ENCODE measurements at places on chromosomes 5 and 9.

GRCh38 chr9:127223810-127224177, 40.8 kb upstream of the GARNL3 start:
- no peak for DNase-seq

- DNase-seq, result peak; percentile 32
These were observed 44.8 kb downstream of the PLCXD3 start for GRCh38 chr5:41465493-41466171.

- peak; percentile 75 for DNase-seq
These were observed 5.2 kb downstream of the CEMIP2 start for GRCh38 chr9:71762900-71763653.

DNA sequence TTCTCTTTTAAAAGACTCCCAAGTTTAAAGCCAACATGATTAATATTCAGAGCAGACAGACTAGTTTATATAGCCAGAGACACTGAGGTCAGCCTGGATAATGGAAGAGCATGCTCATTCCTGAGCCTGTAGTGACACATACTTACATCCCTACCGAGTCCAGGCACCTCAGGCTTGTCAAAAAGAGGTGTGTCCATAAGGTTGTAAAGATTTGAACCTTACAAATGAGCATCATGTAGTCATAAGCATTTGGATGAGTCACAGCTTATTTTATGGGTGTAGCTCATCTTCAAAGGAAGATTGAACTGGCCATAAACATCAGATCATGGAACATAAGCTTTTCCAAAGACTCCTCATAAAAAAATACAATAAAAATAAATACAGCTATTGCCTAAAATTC, 333.5 kb downstream of the EFNA5 start:
- peak; percentile 38 for DNase-seq

DNA sequence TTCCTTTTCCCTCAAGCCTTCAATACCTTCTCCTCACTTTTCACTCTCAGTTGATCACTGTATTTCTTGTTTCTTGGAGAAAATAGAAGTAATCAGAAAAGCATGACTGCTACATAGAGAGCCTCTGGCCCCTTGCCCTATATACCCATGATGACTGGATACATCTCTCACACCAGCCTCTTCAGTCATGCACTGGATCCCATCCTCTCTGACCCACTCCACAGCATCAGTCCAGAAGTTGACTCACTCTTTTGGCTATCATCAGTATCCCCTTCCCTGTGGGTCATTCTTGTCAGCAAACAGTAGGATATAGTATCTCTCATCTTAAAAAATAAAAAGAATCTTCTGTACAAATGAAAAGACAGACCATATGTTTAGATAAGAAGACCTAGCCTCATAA, 32.9 kb downstream of the PTCD2 start:
- DNase-seq, result peak; percentile 56

- DNase-seq, result peak; percentile 38
These were observed 66.5 kb downstream of the COL27A1 start for GRCh38 chr9:114221706-114222465.

- DNase-seq, result peak; percentile 39
These were observed 26.9 kb upstream of the EEIG1 start for GRCh38 chr9:128007566-128008138.

- no peak for DNase-seq
These were observed 4.6 kb upstream of the TRAF2 start for GRCh38 chr9:136881691-136882108.

DNA sequence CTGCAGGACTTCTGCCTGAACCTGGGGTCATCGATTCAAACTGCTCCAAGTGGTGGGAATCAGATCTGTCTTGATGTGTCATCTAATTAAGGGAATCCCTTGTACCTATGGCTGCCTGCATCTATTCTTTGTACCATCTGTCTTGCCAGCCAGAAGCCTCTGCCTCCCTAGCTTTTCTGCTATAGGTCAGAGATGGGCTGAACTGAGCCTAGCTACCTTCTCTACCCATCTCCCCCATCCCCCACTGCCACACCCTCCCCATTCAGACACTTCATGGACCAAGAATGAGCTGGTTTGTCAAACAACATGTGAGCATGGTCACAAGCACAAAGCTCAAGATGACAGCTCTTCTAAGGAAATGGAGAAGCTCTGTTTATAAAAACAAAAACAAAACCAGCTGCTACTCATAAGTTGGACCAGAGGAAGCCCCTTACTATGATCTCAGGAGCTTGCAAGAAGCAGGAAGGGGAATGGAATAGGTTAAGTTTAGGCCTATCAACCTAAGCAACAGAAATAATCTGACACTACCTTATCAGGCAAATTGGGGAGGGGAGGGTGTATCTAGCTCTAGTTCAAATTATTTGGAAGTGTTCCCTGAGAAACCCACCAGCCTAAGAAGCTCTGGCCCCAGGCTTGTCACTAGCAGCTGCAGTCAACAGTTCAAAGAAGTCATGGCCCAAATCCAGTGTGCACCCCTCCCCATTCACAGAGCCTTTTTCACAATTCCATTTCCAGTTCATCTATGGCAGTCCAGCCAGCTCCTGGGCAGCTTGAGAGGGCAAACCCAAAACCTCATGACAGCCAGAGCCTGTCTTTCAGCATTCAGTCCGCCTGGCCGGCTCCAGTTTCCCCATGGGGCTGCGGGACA, 29.9 kb downstream of the SKP1 start:
- DNase-seq, result peak; percentile 15

GRCh38 chr5:116411101-116411571, 163.5 kb downstream of the SEMA6A start:
- DNase-seq, result no peak

GRCh38 chr5:93349613-93350012, 231.4 kb downstream of the NR2F1-AS1 start:
- DNase-seq, result peak; percentile 93

DNA sequence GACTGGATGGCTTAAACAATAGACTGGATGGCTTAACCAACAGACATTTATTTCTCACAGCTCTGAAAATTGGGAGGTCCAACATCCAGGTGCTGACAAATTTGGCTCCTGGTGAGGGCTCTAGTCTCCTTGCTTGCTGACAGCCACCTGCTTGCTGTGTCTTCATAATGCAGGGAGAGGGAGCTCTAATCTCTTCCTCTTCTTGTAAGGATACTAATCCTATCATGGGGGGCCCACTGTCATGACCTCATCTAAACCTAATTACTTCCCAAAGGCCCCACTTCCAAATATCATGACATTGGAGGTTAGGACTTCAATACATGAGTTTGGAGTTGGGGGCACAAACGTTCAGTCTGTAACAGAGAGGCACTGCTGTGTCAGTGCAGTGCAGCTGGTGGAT, 26.4 kb downstream of the FOXD1 start:
- no peak for DNase-seq

DNA sequence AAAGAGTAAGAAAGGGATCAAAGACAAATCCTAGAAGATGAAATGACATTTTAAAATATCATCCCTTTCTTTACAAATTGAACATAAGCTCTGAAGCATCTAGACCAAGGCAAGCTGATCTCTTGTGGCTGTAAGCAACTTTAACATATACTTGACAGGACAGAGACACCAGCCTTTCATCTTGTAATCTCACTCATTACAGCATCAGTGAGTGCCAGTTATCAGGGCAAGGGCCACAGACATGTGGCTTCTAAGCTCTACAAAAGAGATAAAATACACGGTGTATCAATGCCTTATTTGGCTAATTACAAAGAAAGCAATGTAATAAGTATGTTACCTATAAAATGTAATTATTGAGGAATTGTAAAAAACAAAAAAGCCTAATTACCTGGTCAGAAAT, 95.0 kb downstream of the DROSHA start:
- DNase-seq, result no peak

DNA sequence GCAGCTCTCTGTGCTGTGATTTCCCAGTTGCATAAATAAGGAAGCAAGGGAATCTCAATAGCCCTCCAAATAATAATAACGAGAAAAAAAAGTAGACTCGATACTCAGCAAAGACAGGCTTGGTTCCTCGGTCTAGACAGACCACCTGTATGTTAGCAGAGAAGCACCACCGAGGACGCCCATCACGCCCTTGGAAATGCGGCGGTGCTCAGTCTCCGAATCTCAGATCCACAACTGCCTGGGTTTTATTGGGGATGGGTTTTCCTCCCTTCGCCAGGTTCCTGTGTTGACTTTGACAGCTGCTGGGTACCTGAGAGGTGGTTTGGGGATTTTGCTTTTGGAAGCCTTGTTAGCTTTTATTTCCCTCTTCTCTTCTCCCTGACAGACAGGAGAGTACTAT, 7.2 kb downstream of the DAB2IP start:
- DNase-seq, result no peak

- DNase-seq, result no peak
These were observed 237.3 kb downstream of the PBX3 start for GRCh38 chr9:125984461-125984860.

DNA sequence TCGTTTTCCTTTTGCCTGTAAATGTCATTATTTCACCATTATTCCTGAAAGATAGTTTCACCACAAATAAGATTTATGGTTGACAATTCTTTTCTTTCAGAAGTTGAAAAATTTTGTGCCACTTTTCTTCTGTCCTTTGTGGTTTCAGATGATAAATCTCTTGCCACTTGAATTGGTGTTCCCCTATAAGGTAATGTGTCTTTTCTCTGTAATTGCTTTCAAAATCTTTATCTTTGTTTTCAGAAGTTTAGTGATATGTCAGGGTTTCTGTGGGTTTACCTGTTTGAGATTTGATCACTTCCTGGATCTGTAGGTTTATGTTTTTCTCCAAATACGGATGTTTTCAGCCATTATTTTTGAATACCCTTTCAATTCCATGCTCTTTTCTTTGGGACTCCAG, 14.6 kb downstream of the RASA1 start:
- no peak for DNase-seq

GRCh38 chr5:45677524-45677923, 18.7 kb downstream of the HCN1 start:
- no peak for DNase-seq

- no peak for DNase-seq
These were observed 231.6 kb downstream of the ELAVL2 start for GRCh38 chr9:23594421-23594820.

DNA sequence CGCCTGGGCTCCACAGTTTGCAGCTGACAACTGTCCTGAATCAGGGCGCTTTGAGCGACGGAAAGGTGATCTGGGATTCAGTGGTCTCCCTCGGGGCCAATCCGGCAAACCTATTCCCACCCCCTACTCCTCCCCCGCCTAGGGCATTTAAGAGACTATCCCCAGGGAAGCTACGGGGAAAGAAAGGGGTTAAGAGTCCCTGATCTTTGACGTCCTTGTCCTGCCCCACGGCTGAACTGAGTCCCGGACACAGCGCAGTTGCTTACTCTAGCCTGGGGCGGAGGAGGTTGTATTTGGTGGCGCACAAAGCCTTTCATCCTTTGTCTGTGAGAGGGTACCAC, 3.4 kb downstream of the RORB start:
- DNase-seq, result no peak

DNA sequence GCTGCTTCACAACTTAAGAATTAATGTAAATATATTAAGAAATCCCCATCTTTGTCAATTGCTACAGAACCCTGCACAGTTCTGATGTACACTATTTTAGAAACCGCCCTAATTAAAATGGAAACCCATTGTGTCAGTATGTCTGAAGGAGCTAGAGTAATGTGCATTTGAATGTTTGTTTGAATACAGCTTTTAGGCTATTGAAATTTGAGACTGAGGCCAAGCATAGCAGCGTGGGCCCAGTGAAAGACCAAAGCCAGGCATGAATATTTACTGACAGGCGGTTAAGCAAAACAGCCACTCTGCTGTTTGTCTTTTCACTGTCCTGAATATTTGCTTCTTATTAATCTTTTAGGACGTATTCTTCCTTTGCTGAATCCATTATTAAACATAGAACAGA, 252.3 kb downstream of the IZUMO3 start:
- no peak for DNase-seq

DNA sequence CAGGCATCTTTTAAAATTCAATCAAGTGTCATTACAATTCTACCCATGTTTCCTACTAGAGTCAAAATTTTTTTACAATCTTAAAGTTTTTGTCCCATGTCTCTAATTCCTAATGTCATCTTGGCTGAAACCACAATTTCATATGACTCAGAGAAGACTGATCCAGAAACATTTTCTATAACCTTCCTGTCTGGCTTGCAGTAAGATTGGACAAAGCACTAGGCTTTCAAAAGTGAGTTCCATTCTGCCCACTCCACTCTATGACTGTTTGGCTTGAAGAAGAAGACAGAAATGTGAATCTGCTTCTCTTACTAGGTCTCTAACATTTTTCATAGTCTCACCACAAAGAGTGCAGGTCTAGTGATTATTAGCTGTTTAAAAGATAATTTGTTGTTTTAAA, 88.8 kb downstream of the NR3C1 start:
- peak; percentile 81 for DNase-seq

DNA sequence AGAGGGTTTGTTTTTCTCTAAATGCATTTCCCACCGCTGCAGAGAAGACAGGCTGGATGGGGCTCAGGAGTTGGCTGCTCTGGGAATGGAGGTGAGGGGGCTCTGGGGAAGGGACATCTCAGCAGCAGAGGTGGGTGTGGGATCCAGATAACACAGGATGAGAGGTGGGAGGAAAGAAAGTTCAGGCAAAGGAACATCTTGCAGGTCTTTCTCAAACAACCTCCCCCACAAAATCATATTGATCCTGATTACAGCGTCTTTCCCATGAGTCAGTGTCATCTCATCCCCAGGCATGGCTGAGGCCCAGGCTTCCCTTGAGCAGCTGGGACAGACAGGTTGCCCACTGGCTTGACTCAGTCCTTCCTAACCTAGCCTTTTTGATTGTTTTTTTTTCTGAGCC, 11.3 kb upstream of the ACSL6 start:
- no peak for DNase-seq

GRCh38 chr9:28197653-28198052, 624.4 kb upstream of the C9orf72 start:
- DNase-seq, result no peak

DNA sequence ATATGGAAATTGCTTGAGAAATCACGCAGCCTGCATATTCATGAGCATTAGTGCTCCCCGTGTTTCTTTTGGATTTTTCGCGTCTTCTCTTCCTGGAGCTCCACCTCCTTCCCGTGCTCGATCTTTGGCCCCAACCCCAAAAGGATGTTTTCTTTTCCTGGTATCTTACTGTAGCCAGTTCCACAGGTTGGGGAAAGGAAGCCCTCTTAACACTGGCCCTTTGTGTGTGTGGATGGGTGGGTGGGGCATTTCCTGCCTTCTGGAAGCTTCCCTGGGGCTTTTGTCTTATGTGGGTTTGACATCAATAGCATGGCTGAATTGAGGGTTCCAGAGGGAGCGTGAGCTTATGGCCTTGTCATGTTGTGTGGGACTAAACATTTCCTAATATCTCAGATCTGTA, 21.9 kb downstream of the STXBP1 start:
- no peak for DNase-seq

GRCh38 chr5:16518606-16519005, 53.0 kb upstream of the ZNF622 start:
- DNase-seq, result no peak

Data from LHCN-M2 (cell line).